AG04449 (cell line): ENCODE measurements at places on chromosomes 1 and 21.

DNA sequence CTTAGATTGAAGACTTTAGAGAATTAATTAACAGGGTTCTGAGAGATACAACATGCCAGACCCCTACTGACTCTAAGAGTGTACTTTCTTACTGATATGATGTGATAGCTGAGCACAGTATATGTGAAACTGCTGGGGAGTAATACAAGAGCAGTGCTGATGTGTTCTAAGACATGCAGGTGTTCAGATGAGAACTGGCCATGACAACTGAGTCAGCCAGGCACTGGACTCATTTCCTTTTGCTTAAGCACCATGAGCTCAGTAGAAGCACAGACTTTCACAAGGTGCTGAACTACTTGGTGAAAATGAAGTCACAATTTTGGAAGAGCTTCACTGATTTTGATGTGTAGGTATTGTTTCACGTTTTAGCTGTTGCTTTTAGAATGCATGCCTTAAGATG is 15.9 kb upstream of the POGZ start:
- no peak for DNase-seq

DNA sequence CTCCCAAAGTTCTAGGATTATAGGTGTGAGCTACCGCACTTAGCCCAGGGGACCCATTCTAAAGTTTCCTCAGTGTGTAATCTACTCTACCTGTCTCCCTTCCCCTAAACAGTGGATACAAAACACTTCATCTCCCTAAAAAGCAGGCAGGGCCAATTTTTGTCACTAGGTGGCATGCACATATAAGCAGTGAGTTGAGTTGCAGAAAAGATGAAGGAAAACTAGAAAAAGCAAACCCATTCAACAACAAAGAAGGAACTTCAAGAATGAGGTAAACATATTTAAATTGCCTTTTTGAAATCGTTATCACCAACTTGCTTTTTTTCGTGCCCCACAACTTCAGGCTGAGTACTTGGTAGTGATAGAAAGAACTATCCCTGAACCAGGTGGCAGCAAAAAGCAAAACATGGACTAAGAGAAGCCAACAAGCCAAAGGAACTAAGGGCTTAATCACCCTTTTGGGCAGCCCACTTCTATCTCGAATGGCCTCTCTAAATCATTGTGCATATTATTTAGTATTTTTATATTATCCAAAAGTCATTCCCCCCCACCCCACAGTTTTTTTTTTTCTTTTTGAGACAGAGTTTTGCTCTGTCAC is 19.7 kb upstream of the ALDH9A1 start:
- DNase-seq: peak; percentile 29

GRCh38 chr1:223183268-223183862 is 40.3 kb upstream of the TLR5 start:
- no peak for DNase-seq

DNA sequence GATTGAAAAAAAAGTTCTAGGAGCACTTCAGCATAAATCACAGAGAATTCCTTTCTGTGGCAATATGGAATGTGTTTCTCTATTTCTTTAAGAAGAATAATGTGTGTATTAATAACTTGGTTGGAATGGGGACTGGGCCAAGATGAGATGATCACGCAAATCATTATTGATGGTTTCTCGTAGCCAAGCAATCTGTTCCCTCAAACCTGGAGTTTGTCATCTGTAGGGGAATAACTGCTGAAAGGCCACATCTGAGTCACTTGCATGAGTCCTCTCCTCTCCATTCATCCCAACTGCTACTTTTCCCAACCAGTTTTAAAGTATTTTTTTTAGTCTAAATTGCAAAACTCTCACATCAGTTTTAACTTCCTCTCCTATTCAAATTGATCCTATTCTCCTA is 480.4 kb downstream of the PLPP3 start:
- DNase-seq: peak; percentile 68

DNA sequence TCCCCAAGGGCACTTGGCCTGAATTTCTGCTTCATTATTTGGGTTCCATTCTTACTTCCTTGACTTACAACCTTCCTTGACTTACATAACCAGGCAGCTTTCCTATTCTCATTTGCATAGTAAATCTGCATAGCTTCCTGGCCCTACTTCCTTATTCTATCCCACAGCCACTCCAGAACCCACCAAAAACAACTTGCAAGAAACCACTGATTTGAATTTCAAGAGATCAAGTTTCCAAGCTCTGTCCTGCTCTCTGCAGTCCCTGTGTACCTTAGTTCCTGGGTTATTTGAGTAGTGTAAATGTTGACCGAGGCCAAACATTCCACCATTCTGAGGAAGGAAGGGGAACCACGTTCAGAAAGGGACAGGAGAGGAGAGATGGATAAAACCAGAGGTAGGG is 603.3 kb downstream of the PTPRC start:
- DNase-seq: no peak

GRCh38 chr1:234583755-234584419 is 26.1 kb downstream of the IRF2BP2 start:
- DNase-seq: no peak

GRCh38 chr1:192600275-192600674 is 24.7 kb downstream of the RGS1 start:
- DNase-seq: no peak

DNA sequence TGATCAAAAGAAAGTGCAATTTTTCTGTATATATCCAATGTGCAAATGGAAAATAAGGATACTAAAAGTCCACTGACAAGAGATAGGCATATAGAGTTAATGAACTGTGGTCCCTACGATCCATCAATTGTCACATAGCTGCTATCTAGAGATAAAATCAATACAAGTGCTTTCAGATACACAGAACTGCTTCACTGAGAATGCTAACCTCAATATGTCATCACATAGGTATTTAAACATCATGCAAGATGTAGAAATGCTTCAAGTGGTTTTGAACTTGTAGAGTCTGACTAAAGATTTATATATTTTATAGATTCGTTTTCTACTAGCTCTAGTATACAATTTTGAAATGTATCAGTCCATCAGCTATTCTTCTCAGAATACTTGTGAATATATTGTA is 1604.7 kb downstream of the PLA2G4A start:
- peak; percentile 16 for DNase-seq
